ENCODE measurements at places on chromosomes 3 and 15. TPM values are rescaled to one million over a fixed set of nuclear protein-coding genes. Genes with fewer than 3 reads are reported as not detected.

- no peak for DNase-seq
- H3K4me1 ChIP-seq: no peaks in the 10 kb centered on the region
- no peak overlapping the region for H3K27ac ChIP-seq
These were observed 60.0 kb upstream of the SEC13 start for GRCh38 chr3:10380906-10381305.

GRCh38 chr3:44729384-44729910 is at the start of gene ZNF501:
Gene ZNF501 (plus strand): TSS chr3:44729635. CDS start chr3:44734422, 4,787 bp downstream.
- DNase-seq: peak; percentile 93
- peak within 1 kb of the TSS; percentile 81 for H3K27ac ChIP-seq
- H3K27me3 ChIP-seq: no peaks in the 10 kb centered on the region
- H3K36me3 ChIP-seq: peaks cover 37% of the 10 kb centered on the region

DNA sequence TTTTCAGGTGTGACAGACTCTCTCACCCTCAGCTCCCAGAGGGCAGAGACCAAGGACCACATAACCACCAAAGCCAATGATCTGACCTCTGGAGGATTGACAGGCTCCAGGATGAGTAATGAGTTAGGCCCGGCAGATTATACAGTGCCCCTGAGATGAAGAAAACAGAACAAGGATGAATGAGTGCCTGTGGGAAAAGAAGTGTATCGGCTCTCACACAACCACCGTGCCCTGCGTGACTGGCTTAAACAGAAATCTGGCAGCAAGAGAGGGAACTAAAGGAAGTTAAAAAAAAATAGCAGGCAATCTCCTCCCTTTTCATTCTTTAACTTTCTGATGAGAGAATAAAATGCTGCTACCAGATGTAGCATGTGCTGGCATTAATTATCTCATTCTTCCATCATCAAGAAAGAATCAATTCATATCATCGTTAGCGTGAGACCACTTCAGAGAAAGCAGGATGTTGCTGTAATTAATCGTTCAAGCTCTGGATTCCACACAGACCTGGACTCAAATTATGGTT is 227.5 kb upstream of the COL8A1 start:
- no peak overlapping the region for H3K4me3 ChIP-seq
- no peaks in the 10 kb centered on the region for H3K36me3 ChIP-seq
- no peaks in the 10 kb centered on the region for H3K4me1 ChIP-seq
- no peak overlapping the region for H3K27ac ChIP-seq
- H3K27me3 ChIP-seq: no peaks in the 10 kb centered on the region
- DNase-seq: no peak

C3orf85 gene
- not detected for total RNA-seq

DNA sequence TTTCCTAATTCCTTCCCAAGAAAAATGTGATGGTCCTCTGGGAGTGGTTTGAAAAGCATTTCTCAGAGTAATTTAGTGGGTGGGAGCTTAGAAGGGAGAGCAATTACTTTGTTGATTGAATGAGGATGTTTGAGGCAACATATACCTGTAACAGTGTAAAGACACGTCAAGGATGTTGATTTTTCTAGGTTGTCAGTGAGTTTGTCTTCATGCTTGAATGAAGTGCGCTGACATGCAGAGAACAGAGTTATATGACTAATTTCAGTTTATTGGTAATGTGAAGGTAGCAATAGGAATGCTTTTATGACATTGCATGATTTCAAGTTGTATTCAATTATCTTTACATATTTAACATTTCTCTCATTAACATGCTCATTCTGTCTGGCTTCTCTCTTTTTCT is 286.9 kb downstream of the NFKBIZ start:
- peaks cover 8% of the 10 kb centered on the region for H3K4me1 ChIP-seq
- no peaks in the 10 kb centered on the region for H3K36me3 ChIP-seq
- DNase-seq: no peak
- peaks cover 10% of the 10 kb centered on the region for H3K27me3 ChIP-seq
- no peak overlapping the region for H3K27ac ChIP-seq
- H3K4me3 ChIP-seq: no peak overlapping the region

- H3K36me3 ChIP-seq: no peaks in the 10 kb centered on the region
- DNase-seq: no peak
- H3K27ac ChIP-seq: no peak overlapping the region
- H3K27me3 ChIP-seq: peaks cover 10% of the 10 kb centered on the region
- no peak overlapping the region for H3K4me3 ChIP-seq
These were observed 15.9 kb upstream of the ALDH1A2 start for GRCh38 chr15:58081456-58081855.

- H3K36me3 ChIP-seq: no peaks in the 10 kb centered on the region
- no peak for DNase-seq
- no peaks in the 10 kb centered on the region for H3K4me1 ChIP-seq
- no peak overlapping the region for H3K4me3 ChIP-seq
These were observed 270.9 kb downstream of the ULK4 start for GRCh38 chr3:41690766-41691563.

DUOX1 gene
- 0.02 TPM for total RNA-seq

DNA sequence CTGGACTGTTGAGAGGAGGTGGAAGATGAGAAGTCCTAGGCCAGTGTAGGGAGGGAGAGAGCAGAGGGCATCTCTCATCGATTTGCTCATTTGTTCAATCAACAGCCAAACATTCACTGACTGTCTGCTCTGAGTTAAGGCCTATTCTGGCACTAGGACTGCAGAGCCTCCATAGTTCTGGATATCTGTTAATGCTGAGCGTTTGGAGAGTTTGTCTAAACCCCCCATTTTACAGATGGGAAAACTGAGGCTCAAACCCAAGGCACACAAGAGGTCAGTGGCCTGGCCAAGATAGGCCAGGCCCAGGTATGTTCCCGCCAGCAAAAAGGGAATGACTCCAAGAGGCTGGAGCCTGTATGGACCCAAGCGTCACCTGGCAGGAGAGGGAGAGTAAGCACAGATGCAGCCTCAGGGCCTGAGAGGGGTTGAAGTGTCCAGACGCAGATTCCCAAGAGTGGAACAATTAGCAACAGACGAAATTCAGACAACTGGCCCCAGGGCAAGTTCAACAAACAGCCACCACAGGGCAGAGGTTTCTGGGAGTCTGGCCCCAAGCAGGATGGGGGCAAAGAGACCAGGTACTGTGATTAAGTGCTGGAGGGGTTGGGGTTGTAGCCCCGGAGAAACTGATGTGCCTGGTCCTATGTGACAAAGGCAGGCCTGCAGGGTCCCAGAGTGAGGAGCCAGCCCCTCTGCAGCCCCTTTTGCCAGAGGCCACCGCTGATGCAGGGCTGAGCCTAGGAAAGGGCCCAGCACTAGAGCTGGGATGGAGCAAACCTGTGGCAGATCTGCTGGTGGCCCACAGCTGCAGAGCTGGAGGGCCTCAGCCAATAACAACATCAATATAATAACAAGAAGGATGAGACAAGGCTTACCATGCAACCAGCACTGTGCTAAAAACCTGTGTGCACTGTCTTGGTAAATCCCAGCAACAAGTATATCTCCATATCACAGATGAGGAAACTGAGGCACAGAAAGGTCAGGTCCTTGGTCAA is 245.1 kb upstream of the TLE3 start:
- no peak overlapping the region for H3K4me3 ChIP-seq
- no peak overlapping the region for H3K27ac ChIP-seq
- H3K36me3 ChIP-seq: no peaks in the 10 kb centered on the region
- DNase-seq: no peak
- peaks cover 10% of the 10 kb centered on the region for H3K27me3 ChIP-seq

CDHR4 gene
- not detected for total RNA-seq

- no peaks in the 10 kb centered on the region for H3K4me1 ChIP-seq
- H3K27ac ChIP-seq: no peak overlapping the region
- peaks cover 3% of the 10 kb centered on the region for H3K27me3 ChIP-seq
- H3K36me3 ChIP-seq: no peaks in the 10 kb centered on the region
- H3K4me3 ChIP-seq: no peak overlapping the region
- no peak for DNase-seq
These were observed 321.7 kb upstream of the FRG2C start for GRCh38 chr3:75342425-75342824.

DNA sequence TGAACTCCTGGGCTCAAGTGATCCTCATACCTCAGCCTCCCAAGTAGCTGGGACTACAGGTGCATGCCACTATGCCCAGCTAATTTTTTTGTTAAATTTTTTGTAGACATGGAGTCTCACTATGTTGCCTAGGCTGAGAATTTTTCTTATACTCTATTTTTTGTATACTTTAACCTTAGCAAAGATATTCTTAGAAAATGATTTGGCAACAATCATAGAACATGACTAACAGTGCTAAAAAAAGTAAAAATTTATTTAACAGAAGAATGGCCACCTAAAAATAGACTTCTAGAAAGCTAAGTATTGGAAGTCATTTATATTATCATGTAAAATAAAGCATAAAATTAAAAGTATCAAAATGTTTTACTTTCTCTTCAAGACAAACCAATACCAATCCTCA is 322.3 kb downstream of the PLCL2 start:
- H3K4me3 ChIP-seq: no peak overlapping the region
- H3K27me3 ChIP-seq: no peaks in the 10 kb centered on the region
- no peaks in the 10 kb centered on the region for H3K4me1 ChIP-seq

SLC6A1 gene
- total RNA-seq: not detected

DNA sequence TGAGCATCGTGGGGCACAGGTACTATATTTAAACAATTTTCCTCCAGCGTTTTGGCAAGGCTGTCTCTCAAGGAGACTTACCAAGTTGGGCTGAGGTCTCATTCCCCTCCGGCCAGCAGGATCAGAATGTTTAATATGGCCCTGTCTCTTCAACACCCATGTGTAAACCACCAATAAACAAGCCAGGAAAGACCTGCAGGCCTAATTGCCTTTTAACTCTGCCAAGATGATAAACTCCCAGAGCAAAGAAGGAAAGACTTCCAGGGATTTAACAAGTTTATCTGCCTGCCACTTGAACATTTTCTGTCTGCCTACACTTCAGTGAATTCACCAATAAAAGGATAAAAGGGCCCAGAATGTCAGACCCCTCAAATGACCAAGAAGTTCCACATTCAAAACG is 130.3 kb upstream of the WNT5A start:
- H3K4me3 ChIP-seq: no peak overlapping the region
- H3K27ac ChIP-seq: no peak overlapping the region
- no peaks in the 10 kb centered on the region for H3K4me1 ChIP-seq
- H3K27me3 ChIP-seq: peaks cover 3% of the 10 kb centered on the region
- H3K36me3 ChIP-seq: no peaks in the 10 kb centered on the region
- no peak for DNase-seq

SELENOK gene
- total RNA-seq: 58.5 TPM

- no peak overlapping the region for H3K27ac ChIP-seq
- peaks cover 2% of the 10 kb centered on the region for H3K4me1 ChIP-seq
- no peak for DNase-seq
- H3K27me3 ChIP-seq: peaks cover 6% of the 10 kb centered on the region
- H3K4me3 ChIP-seq: no peak overlapping the region
These were observed 61.3 kb downstream of the NSMCE3 start for GRCh38 chr15:29208352-29208751.

DNA sequence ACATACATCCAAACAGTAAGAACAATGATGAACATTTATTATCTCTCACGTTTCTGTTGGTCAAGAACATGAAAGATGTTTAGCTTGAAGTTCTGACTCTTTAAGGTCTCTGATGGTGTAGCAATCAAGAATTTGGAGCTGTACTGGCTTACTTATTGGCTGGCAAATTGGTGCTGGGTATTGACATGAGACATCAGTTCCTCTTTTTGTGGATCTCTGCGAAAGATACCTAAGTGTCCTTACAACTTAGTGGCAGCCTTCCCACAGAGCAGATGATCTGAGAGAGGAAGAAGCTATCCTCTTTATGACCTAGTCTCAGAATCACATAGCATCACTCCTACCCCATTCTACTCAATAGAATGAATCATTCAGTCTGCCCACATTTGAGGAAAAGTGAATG is 309.8 kb upstream of the DCBLD2 start:
- no peaks in the 10 kb centered on the region for H3K36me3 ChIP-seq
- no peak for DNase-seq
- H3K4me1 ChIP-seq: no peaks in the 10 kb centered on the region
- no peak overlapping the region for H3K27ac ChIP-seq
- no peaks in the 10 kb centered on the region for H3K27me3 ChIP-seq
- H3K4me3 ChIP-seq: no peak overlapping the region

DNA sequence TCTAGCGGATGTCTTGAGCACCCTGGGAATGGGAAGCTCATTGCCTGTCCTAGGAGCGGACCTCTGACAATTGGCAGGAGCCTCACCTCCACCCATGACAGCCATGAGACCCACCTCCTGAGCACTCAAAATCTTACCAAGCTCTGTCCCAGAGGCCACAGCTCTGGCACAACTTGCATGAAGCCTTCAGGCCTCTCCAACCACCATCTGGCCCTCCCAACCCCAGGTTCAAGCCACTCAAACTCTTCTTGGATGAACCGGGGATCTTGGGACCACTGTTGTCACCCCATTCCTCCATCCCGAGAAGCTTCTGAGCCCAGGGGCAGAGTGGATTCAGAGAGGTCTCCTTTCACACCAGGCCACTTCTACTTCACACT is 1.5 kb downstream of the VIPR1 start:
- H3K27me3 ChIP-seq: peaks cover 39% of the 10 kb centered on the region
- no peak for DNase-seq
- peaks cover 30% of the 10 kb centered on the region for H3K4me1 ChIP-seq
- H3K4me3 ChIP-seq: peak overlapping the region; percentile 26
- no peaks in the 10 kb centered on the region for H3K36me3 ChIP-seq

DNA sequence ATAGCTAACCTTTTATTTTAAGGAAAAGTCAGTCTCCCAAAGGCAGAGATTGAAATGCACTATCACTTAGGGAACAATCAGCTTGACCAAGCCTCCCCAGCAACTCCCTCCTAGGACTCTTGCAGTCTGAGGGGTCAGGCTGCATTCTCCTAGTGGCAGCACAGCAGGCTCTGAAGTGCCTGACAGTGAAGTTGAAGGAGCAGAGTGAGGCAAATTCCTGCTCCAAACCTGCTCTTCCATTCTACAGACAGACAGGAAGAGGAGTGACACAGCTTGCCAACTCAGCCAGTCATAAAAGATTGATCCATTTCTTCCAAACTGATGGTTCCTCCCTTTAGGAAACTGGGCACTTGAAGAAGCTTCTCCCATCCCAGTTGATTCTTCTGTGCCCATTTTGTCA is 43.9 kb upstream of the SMAD3 start:
- no peaks in the 10 kb centered on the region for H3K27me3 ChIP-seq
- H3K36me3 ChIP-seq: no peaks in the 10 kb centered on the region
- no peak for DNase-seq
- H3K4me1 ChIP-seq: peaks cover 31% of the 10 kb centered on the region
- H3K27ac ChIP-seq: no peak overlapping the region
- no peak overlapping the region for H3K4me3 ChIP-seq

GASK1A gene
- total RNA-seq: not detected

- H3K4me1 ChIP-seq: peaks cover 15% of the 10 kb centered on the region
- peaks cover 29% of the 10 kb centered on the region for H3K27me3 ChIP-seq
- H3K27ac ChIP-seq: peak overlapping the region; percentile 66
- peak; percentile 77 for DNase-seq
- no peaks in the 10 kb centered on the region for H3K36me3 ChIP-seq
These were observed 37.6 kb upstream of the EPHB3 start for GRCh38 chr3:184523825-184524615.

DNA sequence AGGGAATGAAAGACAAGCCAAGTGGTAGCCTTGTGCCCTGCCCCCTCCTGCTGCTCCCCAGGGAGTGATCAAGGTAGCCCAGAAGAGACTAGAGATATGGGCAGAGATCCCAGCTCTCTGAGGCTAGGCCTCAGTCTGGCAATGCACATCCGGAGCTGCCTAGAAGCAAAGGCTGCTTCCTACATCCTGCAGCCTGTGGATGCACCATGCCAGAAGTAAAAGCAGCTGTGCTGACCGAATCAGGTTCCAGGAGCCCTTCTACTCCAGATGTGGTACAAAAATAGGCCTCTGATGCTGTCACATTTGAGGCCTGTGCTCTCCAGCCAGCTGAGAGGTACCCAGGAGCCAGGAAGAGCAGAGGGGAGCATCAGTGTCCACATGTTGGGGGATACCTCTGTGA is 16.0 kb downstream of the TRAIP start:
- no peak overlapping the region for H3K27ac ChIP-seq
- H3K27me3 ChIP-seq: no peaks in the 10 kb centered on the region
- peaks cover 3% of the 10 kb centered on the region for H3K4me1 ChIP-seq
- DNase-seq: no peak
- H3K36me3 ChIP-seq: peaks cover 11% of the 10 kb centered on the region

ROPN1B gene
- not detected for total RNA-seq

AMOTL2 gene
- not detected for total RNA-seq

Measured in activated CD4-positive, alpha-beta T cell treated with anti-CD3 and anti-CD28 coated beads, Interleukin-2, amount 10 ng/mL, durations not matched to agents 24 days and 14 days (primary cell).